ENCODE measurements at places on chromosomes 1 and 21.

DNA sequence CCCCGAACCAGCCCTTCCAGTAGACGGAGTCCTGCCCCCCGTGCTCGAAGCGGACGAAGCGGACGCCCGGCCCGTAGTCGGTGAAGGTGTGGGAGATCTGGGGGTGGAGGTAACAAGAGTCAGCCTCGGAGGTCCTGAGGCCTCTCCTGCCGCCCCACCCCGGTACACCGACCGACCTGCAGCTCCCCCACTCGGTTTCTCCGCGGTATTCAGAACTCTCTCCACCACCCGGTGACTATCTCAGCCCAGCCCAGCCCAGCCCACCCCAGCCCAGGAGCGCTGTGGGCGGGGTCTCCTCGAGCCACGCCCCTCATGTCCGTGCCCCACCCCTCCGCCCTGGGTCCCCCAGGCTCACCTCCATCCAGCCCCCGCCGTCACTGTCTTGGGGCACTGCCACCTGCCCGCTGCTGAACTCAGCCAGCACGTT is 5.5 kb downstream of the FBXO2 start:
- peak; percentile 66 for DNase-seq

GRCh38 chr1:44609412-44609767 is 64.9 kb downstream of the TMEM53 start:
- DNase-seq, result no peak

- no peak for DNase-seq
Measured at GRCh38 chr1:218837051-218837450, 336.6 kb upstream of the LYPLAL1 start.

DNA sequence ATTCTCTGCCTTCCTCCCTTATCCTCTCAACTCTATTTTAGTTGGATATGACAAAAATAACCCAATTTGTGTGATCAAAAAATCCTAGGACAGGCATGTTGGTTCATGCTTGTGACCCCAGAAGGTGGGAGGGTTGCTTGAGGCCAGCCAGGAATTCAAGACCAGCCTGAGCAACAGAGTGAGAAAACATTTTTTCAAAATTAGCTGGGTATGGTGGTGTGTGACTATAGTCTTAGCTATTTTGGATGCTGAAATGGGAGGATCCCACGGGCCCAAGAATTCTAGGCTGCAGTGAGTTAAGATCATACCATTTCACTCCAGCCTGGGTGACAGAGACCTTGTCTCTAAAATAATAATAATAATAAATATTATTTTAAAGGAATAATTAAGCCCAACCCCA is 1383.1 kb upstream of the ADGRL2 start:
- DNase-seq, result no peak

Measured in HAP-1 (cell line).